ENCODE measurements at places on chromosomes 4 and X. TPM values are rescaled to one million over a fixed set of nuclear protein-coding genes. Genes with fewer than 3 reads are reported as not detected.

SPIN4 gene
- 0.94 TPM for total RNA-seq

SPANXA2 gene
- total RNA-seq = not detected

NOX1 gene
- 0.82 TPM for total RNA-seq

- no peak overlapping the region for H3K4me3 ChIP-seq
- H3K4me1 ChIP-seq = no peaks in the 10 kb centered on the region
- no peaks in the 10 kb centered on the region for H3K36me3 ChIP-seq
Measured at GRCh38 chrX:148593987-148594386, 93.6 kb downstream of the AFF2 start.

CENPVL1 gene
- total RNA-seq = not detected

SYNPO2 gene
- 152 TPM for total RNA-seq

- DNase-seq = no peak
- H3K4me1 ChIP-seq = no peaks in the 10 kb centered on the region
- H3K27ac ChIP-seq = no peak overlapping the region
- H3K36me3 ChIP-seq = no peaks in the 10 kb centered on the region
- H3K27me3 ChIP-seq = peaks cover 8% of the 10 kb centered on the region
- no peak overlapping the region for H3K4me3 ChIP-seq
Measured at GRCh38 chrX:120001787-120002186, 58.2 kb upstream of the NKAP start.

- H3K27ac ChIP-seq = no peak overlapping the region
- H3K4me1 ChIP-seq = peaks cover 47% of the 10 kb centered on the region
- H3K36me3 ChIP-seq = peaks cover 72% of the 10 kb centered on the region
- no peaks in the 10 kb centered on the region for H3K27me3 ChIP-seq
- DNase-seq = no peak
Measured at GRCh38 chr4:8396762-8397406, 43.6 kb downstream of the ACOX3 start.

DNA sequence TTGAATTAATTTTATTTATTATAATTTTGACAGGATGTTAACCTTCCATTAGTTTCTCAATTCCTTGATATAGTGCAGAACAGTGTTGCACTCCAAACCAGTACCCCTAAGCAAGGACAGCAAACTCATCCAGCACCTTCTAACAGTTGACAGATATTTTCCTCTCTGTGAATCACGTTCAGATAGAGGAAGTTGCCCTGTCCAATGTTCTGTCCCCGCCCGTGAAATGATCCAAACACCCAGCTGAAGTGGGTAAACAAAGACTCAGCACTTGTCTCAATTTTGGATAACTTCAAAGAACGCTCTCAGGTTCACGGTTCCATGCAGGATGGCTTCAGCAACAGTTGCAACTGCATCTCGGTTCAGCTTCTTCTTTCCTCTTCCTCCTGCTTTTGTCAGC, 1240.0 kb upstream of the ADGRL3 start:
- H3K36me3 ChIP-seq = no peaks in the 10 kb centered on the region
- no peaks in the 10 kb centered on the region for H3K4me1 ChIP-seq
- no peak overlapping the region for H3K4me3 ChIP-seq
- DNase-seq = no peak

GRCh38 chr4:142242156-142242555, 603.9 kb downstream of the INPP4B start:
- no peaks in the 10 kb centered on the region for H3K27me3 ChIP-seq
- H3K4me1 ChIP-seq = no peaks in the 10 kb centered on the region
- no peak overlapping the region for H3K27ac ChIP-seq
- no peaks in the 10 kb centered on the region for H3K36me3 ChIP-seq
- no peak for DNase-seq
- no peak overlapping the region for H3K4me3 ChIP-seq

GRCh38 chr4:25065431-25065858, 34.7 kb upstream of the LGI2 start:
- no peaks in the 10 kb centered on the region for H3K36me3 ChIP-seq
- H3K27me3 ChIP-seq = no peaks in the 10 kb centered on the region
- H3K4me1 ChIP-seq = no peaks in the 10 kb centered on the region
- no peak overlapping the region for H3K27ac ChIP-seq

GRCh38 chr4:73648478-73648877, 28.2 kb upstream of the RASSF6 start:
- no peak overlapping the region for H3K4me3 ChIP-seq
- H3K36me3 ChIP-seq = no peaks in the 10 kb centered on the region
- DNase-seq = no peak
- no peaks in the 10 kb centered on the region for H3K27me3 ChIP-seq
- H3K4me1 ChIP-seq = no peaks in the 10 kb centered on the region

RHOXF1 gene
- total RNA-seq = not detected

MAGED4 gene
- total RNA-seq = 0.63 TPM
